Stimulated activated CD4-positive, alpha-beta T cell treated with anti-CD3 and anti-CD28 coated beads, Interleukin-1b, Interleukin-23, amount 100 ng/mL, for 1 hour (primary cell): ENCODE measurements at places on chromosomes 3 and 15.

DNA sequence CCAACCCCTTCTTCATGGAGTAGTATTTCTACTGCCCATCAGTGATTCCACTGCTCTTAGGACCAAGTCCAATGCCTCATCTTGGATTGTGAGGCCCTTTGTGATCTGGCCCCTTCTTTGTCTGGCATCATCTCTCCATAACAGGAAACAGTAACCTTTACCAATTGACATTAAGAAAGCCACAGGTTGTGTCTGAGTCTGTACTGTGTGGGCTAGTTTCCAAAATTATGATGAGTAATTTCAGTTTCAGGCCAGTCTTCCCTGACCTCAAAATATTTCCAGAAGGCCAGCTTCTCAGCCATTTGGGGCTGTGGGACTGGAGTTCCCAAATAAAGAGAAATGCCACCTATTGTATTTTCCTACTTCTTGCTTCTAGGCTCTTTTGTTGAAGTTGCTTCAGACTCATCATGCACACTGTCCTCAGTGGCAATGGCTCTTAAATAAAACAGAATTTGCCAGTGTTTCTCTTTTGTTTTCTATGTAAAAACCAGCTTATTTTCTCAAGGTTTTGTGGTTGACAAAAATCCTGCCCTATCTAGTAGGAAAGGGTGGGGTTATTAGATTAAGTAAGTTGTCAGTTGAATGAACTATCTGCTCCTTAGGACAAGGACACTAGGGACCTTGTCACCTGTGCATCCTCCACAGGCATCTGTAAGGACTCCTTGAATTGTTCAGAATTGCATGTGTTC is 47.0 kb upstream of the ACKR4 start:
- DNase-seq, result no peak

DNA sequence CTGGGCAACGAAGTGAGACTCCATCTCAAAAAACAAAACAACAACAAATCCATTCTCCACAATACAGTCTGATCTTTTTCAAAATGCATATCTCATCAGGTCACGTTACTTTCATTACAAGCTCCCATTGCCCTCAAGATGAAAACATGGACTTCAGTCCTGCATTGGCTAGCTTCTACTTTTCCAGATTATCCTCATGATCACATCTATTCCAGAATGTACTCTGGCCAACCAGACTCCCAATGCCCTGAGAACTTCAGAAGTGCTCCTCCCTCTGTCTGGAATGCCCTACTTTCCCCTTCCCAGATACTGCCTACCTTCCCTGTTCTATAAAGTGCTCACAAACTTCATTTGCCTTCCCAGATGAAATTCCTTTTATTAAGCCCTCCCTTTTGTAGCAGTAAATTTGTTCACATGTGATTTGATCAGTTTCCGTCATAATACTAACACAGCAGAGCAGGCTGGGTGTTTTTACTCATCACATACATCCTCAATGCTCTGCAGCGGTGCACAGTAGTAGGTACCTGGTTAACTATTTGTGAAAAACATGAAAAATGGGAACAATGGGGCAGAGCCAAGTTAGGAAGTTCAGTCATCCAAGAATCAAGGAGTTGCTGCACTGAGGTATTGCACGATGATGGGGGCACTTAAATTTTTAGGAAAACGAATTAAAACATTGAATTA is 5.3 kb downstream of the RPL22L1 start:
- DNase-seq, result no peak

DNA sequence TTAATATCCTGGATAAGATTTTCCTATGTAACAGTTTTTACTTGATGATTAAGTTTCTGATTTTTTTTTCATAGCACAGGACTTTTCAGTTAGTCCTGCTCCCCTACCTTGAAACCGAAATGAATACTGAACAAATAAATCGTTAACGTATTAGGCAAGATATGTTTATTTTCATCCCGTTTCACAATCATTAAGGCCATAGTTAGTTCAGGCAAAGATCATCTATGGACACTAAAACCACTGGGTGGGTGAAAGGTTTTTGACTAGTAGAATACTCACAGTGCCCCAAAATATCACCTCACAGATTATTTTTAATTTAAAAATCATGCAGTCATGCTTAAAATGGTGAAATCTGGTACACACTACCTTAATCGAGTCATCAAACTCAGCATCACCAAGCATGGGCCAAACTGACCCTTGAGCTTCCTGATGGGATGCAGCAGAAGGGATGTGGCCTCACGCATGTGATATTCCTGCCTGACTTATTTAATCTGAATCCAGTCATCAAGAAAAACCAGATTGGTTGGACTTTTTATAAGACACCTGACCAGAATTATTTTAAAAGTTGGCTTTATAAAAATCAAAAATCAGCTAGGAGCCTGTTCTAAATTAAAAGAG is 365.0 kb downstream of the LPP start:
- no peak for DNase-seq

GRCh38 chr3:124748560-124749198 is 18.4 kb downstream of the UMPS start:
- DNase-seq, result no peak

DNA sequence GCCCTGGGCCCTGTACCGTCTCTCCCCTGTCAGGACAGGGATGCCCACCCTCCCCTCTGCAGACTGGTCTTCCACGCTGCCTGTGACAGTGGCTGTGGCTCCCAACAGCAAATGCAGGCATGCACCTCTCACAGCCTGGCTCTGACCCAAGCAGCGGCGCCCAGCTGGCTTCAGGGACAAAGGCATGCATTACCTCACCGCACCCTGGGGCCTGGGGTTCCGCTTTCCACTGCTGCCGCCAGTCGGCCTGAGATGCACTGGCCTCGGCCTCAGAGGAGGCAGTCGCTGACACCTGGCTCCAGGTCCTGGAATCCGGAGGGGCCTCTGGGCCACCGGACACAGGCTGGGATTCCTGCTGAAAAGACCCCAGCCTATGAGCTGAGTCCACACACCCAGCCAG is 70.3 kb downstream of the SCN5A start:
- no peak for DNase-seq

DNA sequence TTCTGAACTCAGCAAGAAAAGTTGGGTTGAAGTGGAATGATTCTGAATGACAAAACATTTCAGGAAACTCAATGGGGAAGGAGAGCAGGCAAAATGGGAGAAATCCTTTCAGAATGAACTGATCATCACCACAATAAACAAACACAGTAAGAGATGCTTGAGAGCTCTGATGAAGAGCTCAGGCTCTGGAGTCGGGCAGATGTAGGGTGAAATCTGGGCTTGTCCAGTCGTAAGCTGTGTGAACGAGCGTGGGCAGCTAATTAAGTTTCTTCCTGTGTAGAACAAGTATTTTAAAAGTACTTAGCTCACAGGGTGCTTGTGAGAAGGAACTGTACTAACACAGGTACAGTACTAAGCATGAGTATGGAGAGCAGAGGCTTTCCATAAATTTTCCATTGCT is 406.2 kb downstream of the FOXP1 start:
- no peak for DNase-seq
